ENCODE measurements at places on chromosomes 5 and 9. TPM values are rescaled to one million over a fixed set of nuclear protein-coding genes. Genes with fewer than 3 reads are reported as not detected.

DNA sequence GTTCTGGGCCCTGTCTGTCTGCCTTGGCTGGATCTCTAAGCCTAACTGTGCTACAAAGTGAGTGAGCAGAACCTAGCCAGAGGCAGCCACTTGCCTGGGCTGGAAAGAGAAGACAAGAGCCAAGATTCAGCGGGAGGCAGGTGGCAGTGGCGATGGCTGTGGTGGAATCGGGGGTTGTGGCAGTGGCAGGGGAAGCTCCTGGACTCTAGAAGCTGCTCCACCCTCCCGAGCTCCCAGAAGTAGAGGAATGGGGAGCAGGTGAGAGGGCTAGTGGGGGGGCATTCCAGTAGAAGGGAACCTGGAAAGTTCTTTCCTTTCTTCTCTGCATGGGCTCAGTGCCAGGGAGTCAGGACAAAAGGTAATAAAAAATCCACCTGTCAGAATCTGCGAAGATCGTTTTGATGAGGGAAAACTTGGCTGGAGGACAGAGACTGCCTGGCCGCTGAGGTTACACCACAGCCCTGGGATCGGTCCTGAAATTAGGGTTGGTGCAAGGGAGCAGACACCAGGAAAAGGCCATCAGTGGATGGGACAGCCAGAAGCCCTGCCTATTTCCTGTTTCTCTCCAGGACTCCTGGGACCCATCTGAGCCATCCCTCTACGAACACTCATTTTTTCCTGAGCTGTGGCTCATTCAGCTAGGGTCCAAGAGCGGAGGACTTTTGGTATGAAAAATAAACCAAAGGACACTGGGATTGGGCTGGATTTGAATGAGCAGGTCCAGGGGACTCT lies 1.6 kb downstream of the CRAT start:
- DNase-seq: no peak

DNA sequence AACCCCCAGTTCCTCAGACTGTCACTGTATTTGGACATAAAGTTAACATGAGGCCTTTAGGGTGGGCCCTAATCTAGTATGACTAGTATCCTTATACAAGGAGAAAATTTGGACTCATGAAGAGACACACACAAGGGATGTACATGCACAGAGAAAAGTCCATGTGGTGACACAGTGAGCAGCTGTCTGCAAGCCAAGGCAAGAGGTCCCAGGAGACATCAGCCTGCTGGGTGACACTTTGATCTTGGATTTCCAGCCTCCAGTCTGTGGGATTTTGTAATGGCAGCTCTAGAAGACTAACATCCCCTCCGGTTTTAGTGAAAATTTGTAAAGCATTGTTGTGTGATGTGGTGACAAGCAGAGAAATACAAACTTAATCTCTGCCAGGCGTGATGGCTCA lies 66.1 kb downstream of the RAI14 start:
- no peak for DNase-seq

DNA sequence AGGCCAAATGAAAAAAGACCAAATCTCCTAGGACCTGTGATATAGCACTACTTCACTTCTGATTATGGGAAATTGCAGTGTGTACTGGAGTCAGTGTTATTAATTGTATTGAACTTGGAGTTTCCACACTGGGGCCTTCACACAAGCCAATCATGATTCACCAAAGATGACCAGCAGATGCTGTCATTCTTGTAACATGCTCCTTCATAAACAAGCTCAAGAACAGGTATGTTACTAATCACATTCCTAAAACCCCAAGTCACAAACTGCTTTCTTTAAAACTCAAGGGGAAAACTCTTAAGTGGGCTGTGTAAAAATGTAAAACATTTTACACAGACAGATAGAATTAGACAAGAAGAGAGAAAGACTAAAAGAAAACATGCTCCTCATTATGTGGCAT lies 5.6 kb downstream of the KLHL3 start:
- no peak for DNase-seq

DNA sequence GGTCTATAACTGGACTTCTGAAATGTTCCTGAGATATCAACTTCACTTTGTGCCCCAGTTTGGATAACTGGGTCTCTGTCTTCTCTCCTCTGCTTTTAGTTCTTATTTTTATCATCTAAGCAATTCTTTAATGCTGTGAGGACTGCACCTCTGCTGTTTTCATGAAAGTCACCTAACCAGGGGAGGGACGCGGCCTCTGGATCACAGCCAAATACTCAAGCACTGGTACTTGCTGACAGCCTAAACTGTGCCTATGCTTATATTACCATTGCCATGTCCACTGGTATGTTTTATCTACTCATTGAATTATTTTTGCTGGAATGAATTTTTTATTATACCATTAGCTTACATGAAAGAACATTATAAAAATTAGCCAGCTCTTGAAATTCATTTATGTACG lies 674.0 kb downstream of the DMRTA1 start:
- DNase-seq: no peak

- peak; percentile 7 for DNase-seq
Measured at GRCh38 chr5:434443-435146, 8.4 kb upstream of the EXOC3 start.

GRCh38 chr5:131571669-131572168 lies 63.3 kb downstream of the RAPGEF6 start:
- no peak for DNase-seq

DNA sequence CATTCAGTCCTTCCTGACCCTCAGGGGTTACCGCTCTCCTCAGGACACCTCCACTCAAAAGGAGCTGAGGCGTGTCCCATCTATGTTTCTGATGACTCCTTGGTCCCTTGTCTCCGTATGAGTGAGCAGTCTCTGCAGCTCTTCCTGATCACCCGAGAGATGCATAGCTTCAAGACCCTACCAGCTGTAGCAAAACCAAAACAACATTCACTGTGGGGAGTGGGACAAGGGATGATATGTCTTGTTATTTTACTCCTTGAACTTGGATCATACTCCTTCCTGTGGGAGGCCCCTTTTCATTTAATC lies 14.4 kb downstream of the GLDC start:
- DNase-seq: no peak

DNA sequence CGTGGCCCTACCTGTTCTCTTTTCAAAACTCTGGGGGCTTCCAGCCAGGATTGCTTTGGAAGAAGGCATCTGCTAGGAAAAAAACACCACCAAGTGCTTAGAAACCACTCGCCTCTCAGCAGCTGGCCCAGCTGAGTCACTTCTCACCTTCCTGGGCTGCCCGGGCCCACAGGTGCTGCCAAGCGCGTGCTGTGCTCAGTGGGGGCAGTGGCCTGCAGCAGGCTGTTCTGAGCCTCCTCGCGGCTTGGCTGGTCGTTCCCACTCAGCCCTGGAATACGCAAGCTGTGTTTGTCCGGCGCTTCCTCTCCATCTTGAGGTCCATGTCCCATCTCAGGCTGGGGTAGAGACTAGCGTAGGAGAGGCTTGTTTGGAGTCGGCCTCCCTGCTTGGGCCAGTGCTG lies 102.5 kb upstream of the FCN2 start:
- no peak for DNase-seq

DNA sequence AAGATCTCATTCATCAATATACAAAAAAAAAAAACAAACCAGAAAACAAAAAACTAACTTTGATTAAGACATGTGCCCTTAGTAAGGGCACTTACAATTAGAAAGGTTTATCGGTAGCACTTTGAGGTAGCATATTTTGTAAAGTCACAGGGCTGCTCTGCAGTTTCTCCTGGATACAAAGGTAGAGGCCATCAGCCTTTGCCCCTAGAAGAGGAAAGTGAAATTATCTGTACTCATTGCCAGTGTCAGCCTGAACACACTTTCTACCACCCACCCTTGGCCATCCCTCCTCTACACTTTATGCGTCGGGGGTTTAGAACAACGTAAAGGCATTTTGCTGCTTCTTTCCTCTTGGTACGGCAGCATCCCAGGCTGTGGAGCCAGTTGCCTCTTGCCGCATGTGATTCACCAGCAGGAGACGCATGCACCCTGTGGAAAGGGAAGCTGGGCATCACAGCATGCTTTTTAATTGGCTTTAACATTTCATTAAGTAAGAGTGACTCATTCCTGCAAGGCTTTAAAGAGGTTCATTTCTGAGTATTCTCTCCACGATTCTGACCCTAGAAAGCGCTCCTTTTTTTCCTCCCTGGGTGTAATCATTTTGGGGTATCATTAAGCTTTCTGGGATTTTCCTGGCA lies 84.6 kb downstream of the CEMIP2 start:
- DNase-seq: peak; percentile 70

Gene IFNA2
- not detected for polyA plus RNA-seq

Gene GRM6
- polyA plus RNA-seq: under 0.01 TPM

Gene KLF9
- polyA plus RNA-seq: 16.8 TPM

Gene ENHO
- polyA plus RNA-seq: 0.88 TPM

Gene SELENOP
- polyA plus RNA-seq: 127 TPM
